NCI-H2107 (cell line): ENCODE measurements at places on chromosomes 5 and 9.

- DNase-seq = no peak
Measured at GRCh38 chr5:124665625-124666024, 80.8 kb downstream of the ZNF608 start.

DNA sequence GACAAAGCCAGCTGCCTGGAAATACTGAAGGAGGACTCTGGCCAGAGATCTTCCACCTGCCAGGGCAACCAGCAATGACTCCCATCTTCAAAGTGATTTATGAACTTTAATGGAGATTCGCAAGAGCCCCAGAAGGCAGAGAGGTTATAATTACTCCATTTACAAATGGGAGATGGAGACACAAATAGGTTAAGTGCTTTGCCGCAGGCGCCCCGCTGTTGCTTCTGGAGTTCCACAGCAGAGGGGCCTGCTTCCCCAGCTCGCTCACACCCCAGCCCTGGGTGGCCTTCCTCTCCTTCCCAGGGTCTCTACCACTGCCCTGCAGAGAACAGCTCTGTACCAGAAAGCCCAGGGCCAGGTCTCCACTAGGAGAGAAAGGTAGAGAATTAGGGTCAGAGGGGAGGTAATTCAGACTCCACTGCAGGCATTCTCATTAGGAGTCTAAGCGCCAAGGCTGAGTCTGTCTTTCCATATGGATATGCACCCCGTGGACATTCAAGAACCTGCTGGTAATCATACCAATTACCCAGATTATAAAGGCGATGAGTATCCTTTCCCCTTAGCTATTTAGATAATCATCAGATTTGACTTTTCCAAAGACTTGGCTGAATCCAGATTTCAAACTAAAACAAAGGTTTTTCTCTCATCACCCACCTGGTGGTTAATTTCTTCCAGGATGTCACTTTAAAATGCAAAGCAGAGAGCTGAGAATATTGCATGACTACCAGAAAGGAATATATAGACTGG, 157.6 kb upstream of the TUT7 start:
- no peak for DNase-seq

GRCh38 chr5:65434122-65434521, 47.6 kb downstream of the ADAMTS6 start:
- DNase-seq = no peak

DNA sequence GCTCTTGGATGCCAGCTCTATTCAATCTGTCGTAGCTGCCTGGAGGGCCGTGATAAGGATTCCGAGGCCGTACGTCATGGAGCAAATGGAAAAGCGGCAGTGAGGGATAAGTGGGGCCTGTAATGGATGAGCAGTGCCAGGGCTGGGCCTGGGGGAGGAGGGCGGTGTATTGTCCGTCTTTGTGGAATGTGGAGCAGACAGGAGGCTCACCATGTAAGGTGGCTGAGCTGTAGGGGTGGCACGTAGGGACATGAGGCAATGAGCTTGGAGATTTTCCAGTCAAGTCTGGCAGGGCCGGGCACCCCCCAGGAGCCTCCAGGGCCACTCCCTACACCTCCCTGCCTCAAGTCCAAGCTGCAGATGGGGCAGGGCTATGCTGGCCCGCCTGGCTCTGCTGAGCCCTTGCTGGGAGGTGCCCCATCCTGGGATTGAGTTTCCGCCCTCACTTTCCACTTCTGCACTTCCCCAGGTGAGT, 29.2 kb downstream of the NCS1 start:
- DNase-seq = no peak

GRCh38 chr9:69307446-69308205, 17.4 kb upstream of the ENTREP1 start:
- DNase-seq = no peak

- DNase-seq = no peak
Measured at GRCh38 chr5:31196309-31196708, 2.8 kb downstream of the CDH6 start.

- no peak for DNase-seq
Measured at GRCh38 chr5:95872346-95873268, 50.1 kb upstream of the GLRX start.

DNA sequence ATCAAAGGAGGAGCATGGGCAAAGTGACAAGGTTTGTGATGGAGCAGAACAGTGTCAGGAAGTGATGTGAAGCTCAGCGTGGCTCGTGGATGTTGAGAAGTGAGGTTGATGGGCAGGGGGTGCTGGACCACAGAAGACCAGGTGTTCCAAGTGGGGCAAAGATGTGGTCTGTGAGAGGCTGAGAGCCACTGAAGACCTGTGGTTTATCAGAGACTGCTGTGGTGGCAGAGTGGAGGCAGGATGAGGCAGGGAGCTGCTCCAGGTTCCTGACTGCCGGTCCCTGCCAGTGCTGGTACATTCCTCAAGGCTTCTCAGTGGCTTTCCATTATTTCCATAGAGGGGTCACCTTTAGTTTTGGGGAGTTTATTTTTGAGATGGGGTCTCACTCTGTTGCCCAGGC, 19.1 kb downstream of the PALM2AKAP2 start:
- no peak for DNase-seq

GRCh38 chr5:32539981-32540845, 45.1 kb upstream of the SUB1 start:
- DNase-seq = no peak

- no peak for DNase-seq
Measured at GRCh38 chr5:146450002-146450401, 2.9 kb downstream of the TCERG1 start.

GRCh38 chr5:122035913-122036312, 42.1 kb downstream of the LOX start:
- no peak for DNase-seq

- DNase-seq = peak; percentile 45
Measured at GRCh38 chr5:81194633-81195334, 38.3 kb upstream of the CKMT2 start.

- no peak for DNase-seq
Measured at GRCh38 chr9:21470126-21470525, 12.0 kb downstream of the IFNE start.

DNA sequence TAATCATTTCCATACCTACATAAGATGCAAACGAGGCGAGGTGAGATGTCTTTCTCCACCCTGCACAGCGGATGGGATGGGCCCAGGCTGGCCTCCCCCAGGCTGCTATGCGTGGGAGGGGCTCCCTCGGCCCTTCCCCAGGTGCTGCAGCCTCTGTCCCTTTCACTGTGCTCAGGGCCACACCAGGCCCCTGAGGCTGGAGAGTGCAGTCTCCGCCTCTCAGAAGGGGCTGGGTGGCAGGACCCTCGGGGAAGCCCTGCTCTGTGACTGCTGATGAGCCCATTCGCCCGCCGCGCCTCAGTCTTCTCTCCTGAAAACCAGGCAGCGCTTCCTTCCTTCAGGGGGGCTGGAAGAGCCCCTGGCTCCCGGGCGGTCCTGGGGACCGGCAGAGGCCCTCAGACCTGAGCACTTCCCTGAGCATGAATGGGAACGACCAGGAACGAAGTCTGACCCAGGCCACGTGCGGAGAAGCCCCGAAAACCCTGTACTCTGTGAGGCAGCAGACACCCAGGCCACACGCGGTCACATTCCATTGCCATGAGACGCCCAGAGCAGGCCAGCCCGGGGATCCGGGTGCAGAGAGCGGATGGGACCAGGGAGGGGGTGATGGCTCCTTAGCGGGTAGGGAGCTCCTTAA, 21.9 kb upstream of the NOTCH1 start:
- DNase-seq = no peak

GRCh38 chr9:137421838-137422603, 941 bp downstream of the EXD3 start:
- no peak for DNase-seq

GRCh38 chr9:134371731-134372130, 45.5 kb downstream of the RXRA start:
- no peak for DNase-seq
